ENCODE measurements at places on chromosomes 7 and 10.

- no peak for DNase-seq
Measured at GRCh38 chr7:134051020-134051419, 76.1 kb upstream of the LRGUK start.

GRCh38 chr7:7157887-7158271 lies 24.5 kb upstream of the C1GALT1 start:
- no peak for DNase-seq

GRCh38 chr7:125383324-125383723 lies 453.7 kb upstream of the POT1 start:
- DNase-seq: no peak

GRCh38 chr10:71740069-71740653 lies 20.6 kb upstream of the C10orf105 start:
- no peak for DNase-seq

DNA sequence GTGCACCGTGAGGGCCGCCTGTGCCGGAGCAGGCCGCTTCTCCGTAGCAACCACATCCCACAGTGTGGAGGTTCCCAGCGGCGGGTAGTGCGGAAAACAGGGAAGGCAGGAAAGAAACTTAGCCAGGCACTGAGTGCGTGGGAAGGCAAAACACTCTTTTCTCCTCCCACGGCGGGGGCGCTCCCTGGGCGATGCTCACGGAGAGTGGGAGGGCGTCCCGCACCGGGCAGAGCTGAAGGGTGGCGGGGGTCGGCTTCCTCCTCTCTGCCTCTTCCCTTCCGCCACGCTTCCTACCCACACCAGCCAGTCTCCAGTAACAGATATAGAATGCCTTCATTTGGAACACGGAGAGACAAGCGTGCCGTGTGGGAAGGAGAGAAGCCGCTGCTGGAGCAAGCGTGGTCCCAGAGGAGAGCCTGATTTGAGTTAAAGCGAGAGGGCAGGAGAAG lies 252.5 kb downstream of the PAXIP1 start:
- no peak for DNase-seq

DNA sequence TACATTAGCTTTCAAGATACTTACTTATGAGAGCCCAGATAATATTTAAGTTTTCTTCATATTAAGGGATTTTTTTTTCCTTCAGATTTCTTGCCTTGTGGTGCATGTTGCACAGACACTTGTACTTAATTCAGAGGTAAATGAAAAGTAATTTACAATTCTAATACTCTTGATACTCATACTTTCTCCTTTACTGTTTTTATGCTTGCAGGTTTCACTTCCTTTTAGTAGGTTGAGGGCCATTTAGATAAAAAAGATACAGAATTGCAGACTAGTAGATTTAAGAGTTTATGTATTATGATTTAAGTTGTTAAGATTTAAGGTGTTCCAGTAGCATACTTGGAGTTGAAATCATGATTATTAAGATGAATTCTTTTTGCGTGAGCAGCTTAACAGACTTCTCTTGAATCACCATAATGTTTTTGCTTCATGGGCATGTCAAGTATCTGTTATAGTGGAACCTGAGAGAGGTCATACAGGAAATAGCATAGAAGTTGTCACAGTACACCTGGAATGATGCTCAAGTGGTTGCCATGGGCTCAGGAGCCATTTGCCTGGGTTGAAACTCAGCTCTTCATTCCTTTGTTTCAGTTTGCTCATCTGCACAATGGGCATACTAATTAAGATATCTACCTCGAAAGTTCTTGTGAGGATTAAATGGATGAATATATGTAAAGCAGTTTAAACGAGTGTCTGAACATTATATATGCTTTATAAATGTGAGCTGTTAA lies 174.8 kb upstream of the PRPS1L1 start:
- no peak for DNase-seq

- no peak for DNase-seq
Measured at GRCh38 chr7:66399566-66399965, 194.4 kb downstream of the TPST1 start.
